Activated naive CD4-positive, alpha-beta T cell treated with Interleukin-2 at 50 U/mL for 16 hours (primary cell): ENCODE measurements at places on chromosomes 5 and 9.

GRCh38 chr5:76406014-76406413 is 2.9 kb downstream of the IQGAP2 start:
- no peak for DNase-seq

DNA sequence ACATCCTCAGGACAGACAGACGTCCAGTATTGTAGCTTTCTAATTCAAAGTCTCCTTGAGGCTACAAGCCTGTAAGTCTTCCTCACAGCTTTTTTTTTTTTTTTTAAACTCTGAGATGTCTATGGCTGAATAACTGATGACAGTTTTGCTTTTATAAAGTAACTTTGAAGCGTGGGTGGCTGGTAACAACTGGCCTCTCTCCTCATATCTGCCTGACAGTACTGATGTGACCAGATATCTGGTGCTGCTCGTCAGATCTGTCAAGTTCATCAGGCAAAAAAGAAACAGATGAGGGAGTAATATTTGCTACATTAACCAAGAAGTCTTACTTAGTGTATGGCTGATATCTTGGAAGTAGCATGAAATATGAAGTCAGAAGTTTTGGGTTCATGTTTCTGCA is 72.6 kb downstream of the GDNF start:
- no peak for DNase-seq

GRCh38 chr5:80711938-80712337 is 57.2 kb upstream of the DHFR start:
- DNase-seq = no peak

DNA sequence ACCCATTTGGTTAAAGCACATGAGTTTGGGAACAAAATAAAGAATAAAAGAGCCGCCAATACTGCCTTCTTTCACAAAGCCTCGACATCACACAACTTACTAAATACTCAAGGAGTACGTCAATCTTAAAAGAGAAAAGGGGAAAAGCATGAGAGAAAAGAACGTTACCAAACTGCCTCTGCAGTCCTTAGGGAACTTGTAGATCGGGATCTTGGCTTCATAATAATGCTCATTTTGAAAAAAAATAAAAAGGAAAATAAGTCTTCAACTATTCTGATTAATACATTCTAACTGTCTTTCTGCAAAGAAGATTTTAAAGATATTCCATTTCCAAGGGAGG is 618.4 kb downstream of the PDE4D start:
- no peak for DNase-seq

DNA sequence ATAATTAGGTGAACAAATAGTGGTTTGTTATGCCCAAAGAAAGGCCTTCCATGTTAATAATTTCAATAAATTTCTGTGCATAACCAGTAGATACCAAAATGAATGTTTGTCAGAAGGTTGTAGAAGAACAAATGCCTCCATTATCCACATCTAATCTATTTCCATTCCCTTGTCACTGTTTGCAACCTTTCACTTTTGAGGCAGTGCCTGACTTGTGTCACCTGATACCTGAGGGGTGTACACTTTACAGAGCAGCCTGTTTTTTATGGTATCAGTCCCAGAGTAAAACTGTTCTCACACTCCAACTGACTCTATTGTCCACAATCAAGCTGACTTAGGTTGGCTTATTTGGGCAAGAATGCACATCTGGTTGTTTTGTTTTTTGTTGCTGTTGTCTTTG is 40.1 kb downstream of the FREM1 start:
- no peak for DNase-seq

DNA sequence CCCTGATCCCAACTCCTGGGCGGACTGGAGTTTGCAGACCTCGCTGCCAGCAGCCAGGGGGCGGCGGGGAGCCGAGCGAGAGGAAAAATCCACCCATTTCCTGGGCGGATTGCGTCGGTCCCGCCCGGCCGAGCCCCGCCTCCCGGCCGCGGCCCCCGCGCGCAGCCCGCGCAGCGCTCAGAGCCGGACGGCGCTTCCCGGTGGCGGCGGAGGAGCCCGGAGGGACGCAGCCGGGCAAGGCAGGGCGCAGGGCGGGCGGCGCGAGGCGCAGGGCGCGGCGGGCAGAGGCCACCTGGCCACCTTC is at the start of gene OLFM1:
TSS of gene OLFM1 (plus strand) at position 180 of the 304 bp plus-strand sequence. CDS start 322 bp downstream, outside the sequence.
- DNase-seq = no peak

GRCh38 chr5:74027732-74028338 is 401.8 kb downstream of the ARHGEF28 start:
- no peak for DNase-seq

GRCh38 chr5:143207058-143207457 is 196.4 kb downstream of the NR3C1 start:
- DNase-seq = no peak

- DNase-seq = no peak
Measured at GRCh38 chr5:159861086-159861485, 55.2 kb upstream of the ADRA1B start.

DNA sequence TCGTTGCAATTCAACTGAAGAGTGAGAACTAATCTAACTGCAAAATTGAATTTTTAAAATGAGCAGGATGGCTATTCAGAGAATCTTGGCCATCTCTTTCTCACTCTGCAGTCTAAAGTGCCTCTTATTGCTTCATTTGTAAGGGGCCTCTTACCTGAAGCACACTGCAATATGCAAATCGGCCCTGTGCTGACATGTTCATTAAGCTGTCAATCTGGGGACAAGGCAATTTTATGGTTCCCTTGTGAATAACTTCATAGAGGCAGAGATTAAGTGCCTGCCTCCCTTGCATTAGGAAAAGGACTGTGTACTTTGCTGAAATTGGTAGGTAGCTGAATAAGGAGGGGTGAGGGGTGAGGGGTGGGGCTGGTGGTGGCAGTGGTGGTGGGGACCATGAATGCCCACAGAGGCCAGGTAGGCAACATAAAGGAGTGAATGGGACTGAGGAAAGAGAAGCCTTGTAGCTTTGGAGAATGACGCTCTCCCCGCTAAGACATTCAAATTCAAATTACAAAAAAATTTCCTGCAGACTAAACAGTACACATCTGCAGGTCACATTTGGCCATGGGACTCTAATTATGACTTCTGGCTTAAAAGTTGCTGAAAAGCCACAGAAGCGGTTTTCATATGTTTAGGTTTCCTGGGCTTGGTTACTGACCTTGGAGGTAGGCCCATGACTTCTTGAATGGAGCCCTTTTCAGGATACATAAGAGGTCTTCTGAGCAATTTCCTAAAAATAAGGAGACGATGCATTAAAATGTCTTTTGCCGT is 25.0 kb downstream of the TNFSF8 start:
- no peak for DNase-seq

DNA sequence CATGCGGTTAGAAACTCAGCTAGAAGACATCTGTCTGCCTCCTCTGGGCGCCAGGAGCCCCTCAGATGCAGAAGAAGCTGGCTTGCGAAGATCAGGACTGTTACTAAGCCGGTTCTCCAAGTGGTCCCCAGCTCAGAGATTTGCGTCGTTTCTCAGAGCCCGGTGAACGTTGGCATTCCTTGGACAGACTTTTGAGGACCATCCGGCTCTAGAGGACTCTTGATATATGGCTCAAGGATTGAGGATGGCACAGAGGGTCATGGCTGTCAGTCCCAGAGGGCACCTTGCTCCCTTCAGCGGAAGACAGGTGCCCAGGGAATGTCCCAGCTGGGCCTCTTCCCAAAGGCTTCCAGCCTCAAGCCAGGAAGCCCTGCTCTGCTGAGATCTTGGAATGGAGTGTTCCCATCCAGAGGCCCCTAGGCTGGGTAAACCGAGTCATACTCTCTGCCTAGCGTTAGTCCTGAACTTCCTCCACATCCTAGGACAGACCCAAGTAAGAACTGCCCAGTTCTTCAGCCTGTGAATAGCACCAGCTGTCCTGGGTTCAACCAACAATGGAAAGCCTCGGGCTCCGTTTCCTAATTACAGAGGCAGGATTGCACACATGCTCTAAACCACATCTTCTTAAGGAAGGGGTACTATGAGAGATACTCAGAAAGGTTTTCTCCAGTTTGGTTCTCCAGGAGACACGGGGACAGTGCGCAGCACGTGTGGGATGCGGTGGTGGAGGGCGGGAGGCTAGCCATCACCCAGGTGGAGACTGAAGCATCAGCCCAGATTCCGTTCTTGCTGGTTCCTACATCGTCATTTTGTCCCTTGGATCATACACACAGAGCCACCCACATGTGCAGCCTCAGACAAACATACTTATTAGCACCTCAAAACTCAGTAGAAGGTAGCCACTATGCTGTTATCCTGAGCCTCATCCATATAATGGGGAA is 51.4 kb downstream of the ZNF354C start:
- DNase-seq = no peak

- DNase-seq = no peak
Measured at GRCh38 chr5:172622091-172623046, 18.7 kb upstream of the NEURL1B start.

- no peak for DNase-seq
Measured at GRCh38 chr9:131422241-131422792, 28.4 kb downstream of the PRRC2B start.

DNA sequence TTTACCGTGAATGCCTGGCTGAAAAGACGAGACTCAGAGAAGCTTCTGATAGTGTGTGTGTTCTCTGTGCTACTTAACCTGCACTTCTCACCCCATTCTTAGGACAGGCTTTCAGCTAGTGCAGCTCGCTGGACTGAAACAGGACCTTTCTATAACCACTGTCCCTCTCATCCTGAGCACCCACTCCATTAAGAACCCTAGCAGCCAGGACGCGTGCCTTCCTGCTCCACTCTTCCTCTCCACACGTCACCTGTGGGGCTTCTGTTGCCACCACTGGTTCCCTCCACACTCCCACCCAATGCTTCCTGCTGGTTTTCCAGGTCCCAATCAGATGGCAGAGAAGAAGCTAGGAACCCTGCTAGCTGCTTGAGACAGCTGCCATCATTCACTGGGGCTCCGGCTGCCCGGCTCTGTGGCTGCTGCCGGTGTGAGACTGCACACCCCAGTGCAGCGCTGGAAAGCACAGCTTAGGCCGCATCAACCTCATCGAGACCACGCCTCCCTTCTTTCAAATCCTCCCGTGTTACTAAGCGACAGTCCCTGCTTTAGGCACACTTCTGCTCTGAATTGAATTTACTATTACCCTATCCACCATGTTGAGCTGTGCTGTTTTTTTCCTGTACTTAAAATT is 44.0 kb downstream of the RNF130 start:
- DNase-seq = no peak

DNA sequence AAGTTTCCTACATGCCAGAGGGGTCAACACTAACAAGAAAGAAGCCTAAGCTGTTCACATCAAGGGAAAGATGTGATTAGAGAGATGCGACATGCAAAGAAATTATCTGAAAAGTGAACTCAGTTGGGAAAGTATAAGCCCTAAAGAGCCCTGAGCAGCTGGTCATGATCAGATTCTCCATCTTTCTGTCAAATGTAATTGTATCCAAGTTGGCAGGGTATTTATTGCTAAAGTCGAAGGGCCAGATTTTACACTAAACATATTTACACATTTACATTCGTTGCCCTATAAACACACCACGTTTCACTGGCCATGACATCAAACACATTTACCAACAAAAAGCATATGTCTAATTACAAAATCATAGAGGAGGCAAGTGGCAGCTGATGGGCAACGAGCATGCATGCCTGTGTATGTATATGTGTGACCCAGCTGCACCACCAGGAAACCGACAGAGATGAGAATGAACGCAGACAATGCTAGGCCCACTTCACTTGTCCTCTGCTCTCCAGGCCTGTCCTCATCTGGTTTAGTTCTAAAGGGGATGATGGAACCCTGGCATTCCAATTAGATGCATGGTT is 6.3 kb downstream of the FOXD1 start:
- DNase-seq = no peak

GRCh38 chr9:74503666-74504065 is 6.5 kb downstream of the RORB start:
- DNase-seq = no peak
